ENCODE measurements at places on chromosomes 7 and 10.

- DNase-seq: no peak
Measured at GRCh38 chr7:3559278-3559677, 258.2 kb downstream of the SDK1 start.

- DNase-seq: no peak
Measured at GRCh38 chr10:69772933-69773704, 28.6 kb upstream of the COL13A1 start.

DNA sequence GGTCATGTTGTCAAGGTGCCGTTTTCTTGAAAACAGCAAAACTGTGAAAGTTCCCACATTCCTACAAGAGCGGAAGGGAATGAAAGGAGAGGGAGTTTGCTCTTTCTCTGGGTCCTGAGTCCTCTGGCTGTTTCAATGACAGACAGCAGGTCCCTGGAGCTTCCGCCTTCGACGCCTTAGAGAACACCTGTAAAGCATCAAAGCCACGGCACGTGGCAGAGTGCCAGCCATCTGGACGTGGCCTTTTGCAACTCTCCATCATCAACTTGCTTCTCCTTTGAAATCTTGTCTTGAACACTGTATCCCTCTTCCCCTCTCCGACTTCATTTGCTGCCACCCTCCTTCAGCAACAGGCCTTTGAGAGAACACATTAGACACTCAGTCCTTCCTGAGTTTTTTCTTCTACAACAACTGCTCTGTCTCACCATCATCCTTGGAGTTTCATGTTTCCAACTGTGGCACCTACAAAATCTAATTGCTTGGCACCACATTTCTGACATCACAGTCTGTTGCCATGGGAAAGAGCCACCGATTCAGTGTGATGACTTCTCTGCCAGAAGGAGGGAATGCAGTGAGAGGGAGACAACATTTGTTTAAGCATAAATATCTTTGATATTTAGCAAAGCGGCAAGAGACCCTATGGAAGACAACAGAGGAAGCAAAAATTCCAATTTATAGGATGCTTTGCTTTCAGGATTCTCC, 204.9 kb upstream of the PTER start:
- no peak for DNase-seq

GRCh38 chr7:7242899-7243298, 60.6 kb downstream of the C1GALT1 start:
- DNase-seq: no peak

DNA sequence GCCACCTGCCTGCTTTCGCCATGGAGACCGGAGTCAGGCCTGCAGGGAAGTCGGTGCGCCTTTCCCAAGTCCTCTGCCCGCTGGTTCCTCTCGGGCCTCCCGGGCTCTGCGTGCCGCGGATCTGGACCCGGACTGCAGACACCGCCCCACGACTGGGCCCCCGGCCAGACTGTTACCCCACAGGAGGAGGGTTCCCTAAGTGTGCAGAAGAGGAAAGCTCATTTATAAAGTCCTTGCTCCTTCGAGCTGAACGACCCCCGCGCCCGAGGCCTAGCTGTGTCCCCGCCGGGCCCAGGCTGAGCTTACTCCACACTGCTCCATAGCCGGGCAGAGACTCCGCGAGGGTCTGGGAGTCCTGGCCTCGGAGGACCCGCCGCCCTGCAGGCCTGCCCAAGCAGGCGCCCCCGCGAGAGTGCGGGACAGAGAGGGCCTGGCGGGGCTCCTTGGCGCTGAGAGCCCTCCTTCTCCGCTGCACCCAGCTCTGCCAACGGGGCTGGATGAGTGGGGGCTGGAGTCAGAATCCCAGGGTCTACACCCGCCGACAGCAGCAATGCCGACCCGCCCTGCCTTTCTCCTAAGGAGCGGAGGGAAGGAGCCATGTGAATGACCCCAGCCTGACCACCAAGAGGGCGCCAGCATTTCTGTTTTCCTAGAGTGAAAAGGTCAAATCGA, 8.3 kb downstream of the EN2 start:
- no peak for DNase-seq

DNA sequence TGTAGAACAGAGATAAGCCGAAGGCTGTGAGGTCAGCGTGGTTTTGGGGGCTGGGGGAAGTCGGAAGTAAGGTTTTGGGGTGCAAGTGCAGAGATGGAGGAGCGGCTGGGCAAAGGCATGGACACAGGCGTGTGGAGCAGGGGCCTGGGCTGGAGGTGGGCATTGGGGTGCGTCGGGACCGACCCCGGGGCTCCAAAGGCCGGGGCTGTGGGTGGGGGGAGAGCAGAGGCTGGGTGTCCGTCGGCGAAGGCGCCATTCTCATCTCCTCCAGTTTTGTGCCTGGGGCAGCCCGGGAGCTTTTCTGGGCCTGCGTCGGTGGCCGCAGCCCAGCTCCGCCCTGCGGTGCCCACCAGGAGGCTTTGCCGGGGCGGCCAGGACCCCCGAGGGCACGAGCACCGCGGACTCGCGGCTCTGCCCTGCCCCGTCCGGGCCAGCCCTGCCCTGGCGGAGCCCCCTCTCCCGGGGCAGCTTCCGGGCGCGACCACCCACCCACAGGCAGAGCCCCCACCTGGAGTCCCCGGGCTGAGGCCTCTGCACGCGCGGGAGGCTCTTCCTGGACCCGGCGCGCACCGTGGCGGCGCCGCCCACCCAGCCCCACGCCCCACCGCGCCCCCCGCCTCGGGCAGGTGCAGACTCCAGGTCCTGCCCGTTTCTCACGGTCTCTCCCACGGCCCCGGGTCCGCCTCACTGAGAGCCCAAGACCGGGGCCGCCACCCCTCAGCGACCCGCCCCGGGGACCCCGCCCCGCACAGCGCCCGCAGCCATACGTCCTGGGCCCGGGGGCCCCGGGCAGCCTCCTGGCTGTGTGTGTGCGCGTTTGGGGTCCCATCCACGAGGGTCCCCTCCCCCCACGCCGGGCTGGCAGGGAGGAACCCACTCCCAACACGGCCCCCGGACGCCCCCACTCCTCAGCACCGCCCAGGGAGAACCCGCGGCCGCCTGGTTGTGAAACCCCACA, 7.7 kb upstream of the SCART1 start:
- peak; percentile 23 for DNase-seq

DNA sequence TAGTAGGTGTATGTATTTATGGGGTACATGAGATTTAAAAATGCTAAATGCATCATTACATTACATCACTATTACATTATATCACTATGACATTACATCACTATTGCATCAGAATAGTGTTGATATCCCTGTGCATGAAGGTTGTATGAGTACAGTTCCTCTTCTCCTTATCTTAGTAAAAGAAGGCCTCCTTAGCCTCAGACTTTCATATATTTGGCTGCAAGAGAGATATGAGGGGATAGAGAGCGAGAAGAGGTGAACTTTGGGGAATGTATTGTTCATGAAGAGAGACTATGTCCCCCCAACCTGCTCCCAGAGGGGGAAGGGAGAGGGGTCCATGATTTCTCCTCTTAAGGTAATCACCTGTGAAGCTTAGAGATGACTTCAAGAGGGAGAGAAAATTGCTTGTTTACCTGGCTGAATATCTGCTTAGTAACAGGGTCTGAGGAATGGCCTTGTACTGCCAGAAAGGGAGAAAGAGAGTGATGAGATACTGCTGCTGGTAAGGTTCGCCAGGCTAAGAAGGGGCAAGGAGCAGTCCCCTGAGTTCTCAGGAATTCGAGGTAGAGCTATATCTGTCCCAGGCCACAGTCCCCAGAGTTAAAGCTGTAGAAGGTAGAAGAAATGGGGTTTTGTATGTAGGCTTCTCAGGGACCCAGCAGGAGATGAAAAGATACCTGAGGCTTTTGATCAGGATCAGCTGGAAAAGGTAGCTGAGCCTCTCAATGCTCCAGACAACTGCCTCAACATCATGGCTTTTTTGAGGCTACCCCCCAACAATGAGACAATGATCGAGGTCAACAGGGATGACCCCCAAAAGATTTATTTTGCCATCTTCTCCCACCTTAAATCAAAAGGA, 168.4 kb upstream of the WNT16 start:
- DNase-seq: no peak

DNA sequence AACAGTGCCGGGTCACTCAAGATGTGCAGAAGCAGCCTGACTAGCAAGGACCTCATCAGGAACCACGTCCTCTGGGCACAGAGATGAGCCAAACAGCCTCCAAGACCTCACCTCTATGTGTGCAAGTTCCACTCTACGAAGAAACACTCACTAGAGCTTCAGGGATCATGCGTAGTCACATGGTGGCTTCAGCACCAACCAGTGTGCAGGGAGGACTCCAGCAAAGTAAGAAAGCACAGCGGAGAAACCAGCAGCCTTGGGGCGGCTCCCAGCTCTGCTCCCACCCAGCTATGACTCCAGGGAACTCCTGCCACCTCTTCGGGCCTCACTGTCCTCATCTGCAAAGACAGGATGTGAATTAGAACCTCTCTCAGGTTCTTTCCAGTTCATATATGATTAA, 58.2 kb downstream of the SLIT1 start:
- no peak for DNase-seq

DNA sequence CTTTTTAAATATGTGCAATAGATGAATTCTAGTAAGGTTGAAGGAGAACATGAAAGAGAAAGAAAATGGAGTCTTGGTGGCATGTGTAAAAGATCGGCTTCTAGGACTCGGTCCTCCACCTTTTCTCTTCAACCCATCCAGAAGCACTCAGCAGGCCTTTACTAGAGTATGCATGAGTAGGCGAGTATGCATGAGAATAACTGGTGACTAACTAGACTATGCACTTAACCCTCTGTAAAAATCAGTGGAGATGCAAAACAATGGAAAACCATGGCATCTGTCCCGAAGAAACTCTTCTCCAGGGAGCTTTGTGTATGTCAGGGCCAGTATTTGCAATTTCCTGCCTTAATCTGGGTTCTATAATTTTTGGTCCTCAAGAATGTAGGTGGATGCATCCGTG, 40.0 kb upstream of the GRB10 start:
- DNase-seq: no peak

GRCh38 chr10:55631071-55631654, 729.9 kb downstream of the ZWINT start:
- peak; percentile 93 for DNase-seq

DNA sequence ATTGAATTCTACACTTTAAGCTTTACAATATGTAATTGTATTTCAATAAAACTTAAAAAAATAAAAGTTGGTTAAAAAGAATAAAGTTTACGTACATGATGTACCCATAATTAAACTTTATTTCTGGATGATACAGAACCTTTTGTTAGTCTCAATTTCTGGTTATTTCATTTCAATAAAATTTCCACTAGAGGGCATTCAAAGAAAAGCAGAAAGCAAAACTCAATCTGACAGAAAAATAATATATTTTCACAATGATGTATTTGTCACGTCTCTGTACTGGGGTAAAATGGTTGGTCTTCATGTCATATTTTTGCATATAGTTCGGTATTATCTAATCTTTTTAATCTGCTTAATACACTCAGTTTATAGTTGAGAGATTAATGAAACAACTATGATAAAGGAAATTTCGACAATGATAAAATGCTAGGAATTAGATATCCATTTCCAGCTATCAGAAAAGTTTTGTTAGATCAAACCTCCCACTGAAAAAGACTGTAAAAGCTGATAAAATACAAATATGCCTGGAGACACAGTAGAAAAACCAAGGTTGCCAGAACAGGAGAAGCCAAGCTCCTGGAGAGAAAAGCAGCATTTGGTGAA, 27.4 kb downstream of the ASZ1 start:
- DNase-seq: no peak

DNA sequence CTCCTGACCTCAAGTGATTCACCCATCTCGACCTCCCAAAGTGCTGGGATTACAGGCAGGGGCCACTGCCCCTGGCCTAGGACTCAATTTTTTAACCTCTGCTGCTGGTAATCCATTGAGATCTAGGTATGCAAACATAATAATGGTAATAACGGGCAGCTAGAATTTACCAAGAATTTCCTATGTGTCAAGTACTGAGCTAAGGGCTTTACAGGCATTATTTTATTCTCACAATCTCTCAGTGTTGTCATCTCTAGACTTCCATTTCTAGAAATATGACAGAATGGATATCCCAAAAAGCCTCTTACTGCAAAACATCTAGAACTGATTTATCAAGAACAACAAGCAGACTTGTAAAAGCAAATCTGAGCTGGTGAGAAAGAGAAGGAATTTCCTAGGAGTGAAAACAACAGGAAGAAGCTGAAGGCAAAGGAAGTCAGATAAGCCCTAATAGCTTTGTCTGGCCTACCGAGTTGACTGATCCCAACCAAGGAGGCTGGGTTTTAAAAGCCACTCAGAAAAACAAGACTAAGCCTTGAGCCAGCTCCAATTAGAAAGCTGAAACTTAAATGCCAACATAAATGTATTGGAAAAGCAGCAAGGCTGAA, 70.6 kb downstream of the CCDC71L start:
- no peak for DNase-seq

DNA sequence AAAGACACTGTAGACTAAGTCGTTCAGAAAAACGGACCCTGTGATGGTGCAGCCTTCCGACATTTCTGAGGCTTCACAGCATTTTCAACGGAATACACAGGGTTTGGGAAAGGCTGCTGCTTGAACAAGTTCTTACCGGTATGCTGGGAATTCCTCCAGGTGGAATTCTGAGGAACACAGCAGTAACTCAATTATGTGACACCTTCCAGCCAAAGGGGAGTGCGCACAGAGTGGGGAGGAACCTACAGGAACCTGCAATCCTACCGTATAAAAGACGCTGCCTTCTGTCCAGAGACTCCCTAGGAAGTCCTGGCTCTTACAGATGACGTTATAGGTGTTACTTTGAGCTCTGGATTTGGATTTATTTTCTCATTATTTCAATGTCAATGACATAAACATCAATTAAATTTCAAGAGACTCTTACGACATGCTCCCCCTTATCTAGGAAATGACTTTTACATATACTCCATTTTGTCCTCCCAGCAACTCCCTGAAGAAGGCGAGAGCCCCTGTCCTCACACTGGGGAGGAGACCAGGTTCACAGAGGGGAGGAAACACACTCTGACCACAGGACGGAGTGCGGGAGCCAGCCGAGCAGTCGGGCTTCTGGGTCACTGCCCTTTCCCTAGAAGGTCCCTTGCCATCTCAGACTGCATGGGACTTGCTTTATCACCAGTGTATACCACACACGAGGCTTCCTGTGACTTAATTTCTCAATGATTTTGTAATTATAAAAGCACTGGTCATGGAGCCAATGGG, 27.9 kb downstream of the VIPR2 start:
- DNase-seq: no peak

- DNase-seq: no peak
Measured at GRCh38 chr10:2658780-2659179, 408.6 kb upstream of the PFKP start.

DNA sequence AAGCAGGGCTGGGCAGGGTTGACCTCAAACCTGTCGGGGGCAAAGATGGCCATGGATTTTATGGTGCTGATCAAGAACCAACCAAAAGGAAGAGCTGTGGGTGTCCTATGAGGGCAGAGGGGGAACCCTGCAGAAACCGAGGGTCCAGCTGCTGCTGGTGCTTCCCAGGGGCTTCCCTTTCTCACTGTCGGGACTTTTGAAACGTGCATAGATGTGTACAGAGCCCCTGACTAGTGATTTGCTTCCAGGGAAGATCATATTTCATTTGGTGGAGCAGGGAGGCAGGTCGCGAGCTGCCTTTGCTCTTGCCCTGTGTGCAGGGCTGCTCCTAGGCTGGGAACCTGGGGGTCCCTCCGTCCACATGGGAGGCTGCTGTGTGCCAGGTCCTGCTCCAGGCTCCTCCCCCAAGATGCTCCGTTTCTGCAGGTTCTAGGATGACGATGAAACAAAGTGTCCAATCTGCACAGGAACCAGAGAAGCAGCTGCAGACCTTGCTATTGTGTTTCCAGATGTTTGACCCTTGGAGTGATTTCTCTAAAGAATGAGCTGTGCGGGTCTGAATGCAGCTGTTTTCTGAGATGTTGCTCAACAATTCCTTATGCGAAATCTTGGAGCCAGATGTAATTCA, 9.4 kb upstream of the INPP5A start:
- no peak for DNase-seq

GRCh38 chr10:66929375-66929774, 3.5 kb downstream of the LRRTM3 start:
- no peak for DNase-seq

GRCh38 chr10:63711361-63711760, 190.2 kb downstream of the REEP3 start:
- no peak for DNase-seq

All from D341Med (cell line).